ENCODE measurements at places on chromosomes 4 and X.
A peak's percentile ranks its signal among the peaks of the same experiment; 100 is the strongest.

GRCh38 chr4:1169171-1169671, 3.2 kb downstream of the SPON2 start:
- DNase-seq, result peak; percentile 46

DNA sequence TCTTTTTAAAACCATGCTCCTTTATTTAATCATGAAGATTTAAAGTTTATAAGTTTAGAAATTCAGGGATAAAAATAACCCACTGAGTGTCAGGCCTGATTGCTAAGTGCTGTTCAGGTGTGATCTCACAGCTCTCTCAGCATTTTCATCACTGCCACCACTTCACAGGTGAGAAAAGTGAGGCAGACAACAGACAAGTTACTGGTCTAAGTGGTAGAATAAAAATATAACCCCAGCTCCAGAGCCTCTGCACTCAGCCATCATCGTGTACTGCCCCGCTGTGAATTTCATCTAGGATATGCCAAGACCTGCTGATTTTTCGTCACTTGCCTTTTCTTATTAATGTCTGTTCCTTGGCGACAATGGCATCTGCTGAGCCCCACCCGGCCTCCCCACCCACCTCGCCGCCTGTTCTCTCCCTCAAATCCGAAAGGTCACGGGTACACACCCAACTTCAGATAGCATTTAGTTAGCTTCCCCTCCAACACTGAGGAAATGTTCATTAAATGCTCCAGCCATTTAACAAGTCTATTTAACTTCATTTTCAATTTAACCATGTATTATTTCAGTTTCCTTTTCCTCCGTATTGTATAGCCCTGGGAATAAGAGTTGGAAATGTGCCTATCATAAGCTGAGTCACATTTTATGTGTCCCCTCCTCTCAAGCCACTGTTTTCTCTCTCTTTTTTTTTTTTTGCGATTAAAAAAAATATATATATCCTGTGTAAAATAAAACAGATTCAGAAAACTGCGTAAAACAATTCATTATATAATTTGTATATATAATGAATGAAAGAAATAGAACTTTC, 236.5 kb downstream of the CBR4 start:
- DNase-seq, result peak; percentile 76

- DNase-seq, result no peak
Observed at GRCh38 chrX:22542641-22543040, 269.9 kb downstream of the CBLL2 start.

- peak; percentile 29 for DNase-seq
Observed at GRCh38 chrX:27336466-27337091, 126.6 kb downstream of the PPP4R3C start.

DNA sequence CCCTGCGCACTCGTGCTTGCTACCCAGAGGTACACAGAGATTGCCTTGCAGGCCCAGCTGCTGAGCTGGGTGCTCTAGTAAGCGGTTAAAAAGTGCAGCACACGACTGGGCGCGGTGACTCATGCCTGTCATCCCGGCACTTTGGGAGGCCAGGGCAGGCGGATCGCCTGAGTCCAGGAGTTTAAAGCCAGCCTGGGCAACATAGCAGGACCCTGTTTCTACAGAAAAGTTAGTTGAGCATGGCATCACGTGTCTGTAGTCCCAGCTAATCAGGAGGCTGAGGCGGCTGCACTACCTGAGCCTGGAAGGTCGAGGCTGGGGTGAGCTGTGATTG, 5.5 kb downstream of the UVSSA start:
- DNase-seq, result no peak

GRCh38 chr4:109125084-109125483, 177.4 kb downstream of the COL25A1 start:
- no peak for DNase-seq

GRCh38 chrX:134174273-134174660, 62.7 kb upstream of the CCDC160 start:
- no peak for DNase-seq

- DNase-seq, result no peak
Observed at GRCh38 chr4:184389978-184390900, 84.1 kb downstream of the IRF2 start.

- DNase-seq, result no peak
Observed at GRCh38 chr4:108384544-108384943, 215.8 kb upstream of the LEF1 start.
